ENCODE measurements at places on chromosomes 5 and 9.

- no peak for DNase-seq
Observed at GRCh38 chr9:34989946-34990635, 546 bp downstream of the DNAJB5 start.

GRCh38 chr9:129263836-129264235, 85.8 kb upstream of the IER5L start:
- no peak for DNase-seq

GRCh38 chr5:124841829-124842712, 95.6 kb upstream of the ZNF608 start:
- no peak for DNase-seq

GRCh38 chr9:87278971-87279733, 218.5 kb upstream of the DAPK1 start:
- DNase-seq = no peak

DNA sequence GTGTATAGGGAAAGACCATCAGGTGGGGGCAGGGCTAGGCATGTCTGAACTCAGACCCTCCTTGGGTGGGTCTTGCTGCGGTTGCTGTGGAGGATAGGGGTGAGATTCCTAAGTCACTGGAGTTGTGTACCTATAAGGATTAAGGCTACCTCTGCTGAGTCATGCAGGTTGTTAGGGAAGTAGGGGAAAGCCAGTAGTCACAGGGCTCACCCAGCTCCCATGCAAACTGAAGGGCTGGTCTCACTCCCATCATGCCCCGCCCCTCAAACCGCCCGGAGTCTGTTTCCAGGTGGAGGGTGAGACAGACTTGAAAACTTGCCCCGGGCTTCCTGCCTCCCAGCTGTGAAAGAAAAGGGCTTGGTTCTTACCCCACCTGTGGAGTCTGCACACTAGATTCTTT, 161.8 kb downstream of the CAVIN4 start:
- no peak for DNase-seq

GRCh38 chr9:112896131-112896530, 5.5 kb upstream of the SLC46A2 start:
- DNase-seq = no peak

- DNase-seq = no peak
Observed at GRCh38 chr5:159906463-159906862, 9.8 kb upstream of the ADRA1B start.

- DNase-seq = no peak
Observed at GRCh38 chr9:98993570-98993945, 49.9 kb downstream of the COL15A1 start.

- peak; percentile 14 for DNase-seq
Observed at GRCh38 chr5:59123595-59124561, 541.0 kb downstream of the RAB3C start.

DNA sequence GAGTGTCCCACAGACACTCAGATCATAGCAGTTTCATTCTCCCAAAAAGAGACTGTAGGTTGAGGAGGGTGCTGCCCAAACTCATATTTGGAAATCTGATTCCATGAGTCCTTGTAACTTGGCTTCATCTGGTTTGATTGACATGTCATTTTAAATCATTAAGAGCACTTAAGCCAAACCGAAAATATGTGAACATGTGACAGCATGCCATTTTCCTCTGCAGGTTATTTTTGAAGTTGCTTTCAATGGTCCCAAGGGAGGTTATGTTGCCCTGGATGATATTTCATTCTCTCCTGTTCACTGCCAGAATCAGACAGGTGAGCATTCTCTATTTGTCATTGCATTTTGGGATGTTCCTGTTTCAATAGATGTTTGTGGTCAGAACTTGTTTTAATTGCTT, 87.6 kb downstream of the MAMDC2 start:
- DNase-seq = peak; percentile 9

- DNase-seq = no peak
Observed at GRCh38 chr5:90037646-90038045, 371.9 kb downstream of the CETN3 start.

DNA sequence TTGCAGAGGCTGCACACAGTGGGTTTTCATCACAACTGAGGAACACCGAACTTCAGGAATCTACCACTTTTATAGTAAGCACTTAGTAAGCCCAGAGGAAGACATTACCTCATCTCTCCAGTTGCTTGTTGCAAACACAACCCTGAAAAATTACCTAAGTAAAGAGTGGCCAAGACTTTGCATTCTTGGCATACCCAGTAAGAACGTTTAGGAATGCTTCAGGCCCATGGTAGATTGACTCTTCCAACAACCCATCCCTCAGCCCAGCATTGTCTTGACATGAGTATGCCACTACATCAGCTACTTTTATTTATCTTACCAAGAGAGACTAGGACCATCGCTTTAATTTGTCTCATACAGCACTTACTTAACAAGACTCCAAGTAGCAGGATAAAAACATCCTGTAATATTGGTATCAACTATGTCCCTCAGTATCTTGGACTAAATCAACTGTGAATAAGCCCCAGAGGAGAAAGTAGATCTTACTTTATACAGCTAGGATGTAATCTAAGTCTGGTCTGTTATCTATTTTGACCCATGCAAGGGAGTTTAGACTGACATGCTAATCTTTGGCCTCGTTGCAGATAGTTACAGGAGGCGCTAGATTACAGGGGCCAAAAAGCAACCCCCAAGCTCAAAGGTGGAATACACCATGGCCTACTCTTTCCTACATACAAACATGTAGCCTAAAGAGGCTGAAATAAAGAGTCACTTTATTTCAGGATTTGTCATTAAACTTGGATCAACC, 114.9 kb downstream of the INVS start:
- no peak for DNase-seq

GRCh38 chr9:127065592-127065991, 56.8 kb downstream of the ANGPTL2 start:
- no peak for DNase-seq

- no peak for DNase-seq
Observed at GRCh38 chr9:22241611-22242010, 205.0 kb upstream of the DMRTA1 start.

All from NCI-H510A treated with DMSO at 0.1 percent for 48 hours (cell line).